ENCODE measurements at places on chromosomes 6 and 20. TPM values are rescaled to one million over a fixed set of nuclear protein-coding genes. Genes with fewer than 3 reads are reported as not detected.

KHDC1L gene
- total RNA-seq = not detected

ELOVL5 gene
- 131 TPM for total RNA-seq

TSBP1 gene
- total RNA-seq = not detected

MUC22 gene
- total RNA-seq = not detected

OR2B6 gene
- not detected for total RNA-seq

TMEM170B gene
- 0.22 TPM for total RNA-seq

OR2J2 gene
- total RNA-seq = not detected

SALL4 gene
- total RNA-seq = not detected

EDN1 gene
- total RNA-seq = 91.0 TPM

NOP56 gene
- total RNA-seq = 84.9 TPM

MLN gene
- not detected for total RNA-seq

GSTA3 gene
- not detected for total RNA-seq

MROH8 gene
- total RNA-seq = 3.1 TPM

CPXM1 gene
- under 0.01 TPM for total RNA-seq

MRAP2 gene
- not detected for total RNA-seq

WFDC10B gene
- total RNA-seq = not detected

TSHZ2 gene
- total RNA-seq = not detected

PACRG gene
- 0.79 TPM for total RNA-seq

MAS1 gene
- not detected for total RNA-seq

SLC22A3 gene
- total RNA-seq = 2.7 TPM

L3MBTL1 gene
- total RNA-seq = 25.1 TPM

CST4 gene
- not detected for total RNA-seq

NT5E gene
- 85.2 TPM for total RNA-seq
